ENCODE measurements at places on chromosomes 13 and 19. TPM values are rescaled to one million over a fixed set of nuclear protein-coding genes. Genes with fewer than 3 reads are reported as not detected.

Gene KLHL1
- not detected for total RNA-seq

Gene LIPE
- total RNA-seq: 9.4 TPM

Gene ATP7B
- total RNA-seq: 13.2 TPM

Gene CACNG6
- total RNA-seq: 0.25 TPM

Gene C19orf85
- total RNA-seq: not detected

Gene ZNF444
- 10.7 TPM for total RNA-seq

Gene NTF4
- total RNA-seq: not detected

Gene UBE2L5
- total RNA-seq: not detected

Gene KLK12
- total RNA-seq: not detected

Gene PSPN
- total RNA-seq: 0.65 TPM
